ENCODE measurements at places on chromosomes 7 and 10. TPM values are rescaled to one million over a fixed set of nuclear protein-coding genes. Genes with fewer than 3 reads are reported as not detected.

LDB3 gene
- total RNA-seq = not detected

FRAT1 gene
- 2.0 TPM for total RNA-seq

LRRC61 gene
- total RNA-seq = 0.07 TPM

IRF5 gene
- total RNA-seq = 14.9 TPM

RSPH10B gene
- not detected for total RNA-seq

Data from A549 treated with CpdA at 1 μM for 4 hours (cell line).